Suprapubic skin (tissue), 4 donors: ENCODE measurements at places on chromosomes 6 and 20.

- DNase-seq: no peak
Measured at GRCh38 chr6:45786355-45786781, 229.3 kb downstream of the CLIC5 start.

DNA sequence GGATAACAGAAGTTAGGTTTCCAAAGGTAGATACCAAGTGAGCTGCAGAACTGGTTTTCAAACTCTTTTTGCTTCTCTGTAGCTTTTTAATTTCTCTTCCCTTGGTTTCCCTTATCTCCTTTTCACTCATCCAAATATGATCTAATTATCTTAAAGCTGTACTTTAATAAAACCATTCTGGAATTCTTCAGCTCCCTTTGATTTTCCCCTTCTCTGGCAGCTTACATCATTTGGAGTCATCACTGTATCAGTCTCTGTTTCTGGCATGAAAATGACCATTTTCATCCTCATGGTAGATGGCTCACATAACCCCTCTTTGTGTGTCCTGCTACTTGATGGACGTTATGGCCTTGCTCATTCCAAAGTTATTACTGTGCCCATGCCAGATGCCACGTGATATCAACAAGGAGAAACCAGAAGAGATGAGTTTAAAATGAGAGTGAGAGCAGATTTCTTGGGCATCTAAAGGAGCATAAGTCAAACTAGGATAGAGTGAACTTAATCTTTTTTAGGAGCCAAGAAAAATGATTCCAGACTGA, 620.2 kb downstream of the QKI start:
- no peak for DNase-seq

GRCh38 chr20:46549188-46549972, 1.1 kb downstream of the OCSTAMP start:
- DNase-seq: no peak

- DNase-seq: no peak
Measured at GRCh38 chr6:6858533-6858982, 249.2 kb upstream of the RREB1 start.

DNA sequence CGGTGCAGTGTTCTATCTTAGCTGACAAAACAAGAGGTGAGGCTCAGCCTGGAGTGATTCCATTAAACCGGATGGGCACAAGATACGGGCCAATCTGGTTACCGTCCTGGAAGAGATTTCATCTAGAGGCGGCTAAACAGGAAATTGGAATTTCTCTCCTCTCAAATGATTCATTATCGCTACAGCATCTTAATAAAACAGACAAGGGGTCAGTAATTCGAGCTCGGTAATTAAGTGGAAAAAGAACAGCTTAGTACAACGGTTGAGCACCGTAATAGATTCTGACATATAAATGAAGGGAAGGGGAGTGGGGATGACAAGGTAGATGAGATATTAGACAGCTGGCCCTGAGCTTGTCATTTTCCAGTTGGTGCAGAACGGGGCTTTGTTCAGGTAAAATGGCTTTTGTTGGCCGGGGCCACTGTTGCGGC, 137.2 kb downstream of the EDN3 start:
- no peak for DNase-seq

DNA sequence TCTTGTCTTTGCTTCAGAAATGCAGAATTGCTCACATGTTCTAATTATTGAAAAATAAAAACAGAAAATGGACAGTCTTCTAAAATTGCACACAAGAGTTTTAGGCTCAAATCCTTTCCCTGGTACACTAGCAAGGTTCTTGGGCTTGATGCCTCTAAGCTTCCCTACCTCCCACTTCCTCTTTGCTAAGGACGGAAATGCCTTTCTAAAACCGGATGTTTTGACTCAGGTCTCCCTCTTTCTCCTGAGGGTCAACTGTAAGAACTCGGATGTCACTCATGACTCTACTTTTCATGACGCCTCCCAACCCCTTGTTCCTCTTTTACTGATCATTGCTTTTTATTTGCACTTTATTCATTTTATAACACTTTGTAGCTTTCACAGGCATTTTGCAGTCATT, 613.5 kb downstream of the C6orf118 start:
- DNase-seq: no peak
